ENCODE measurements at places on chromosomes 2 and 18. TPM values are rescaled to one million over a fixed set of nuclear protein-coding genes. Genes with fewer than 3 reads are reported as not detected.

DNA sequence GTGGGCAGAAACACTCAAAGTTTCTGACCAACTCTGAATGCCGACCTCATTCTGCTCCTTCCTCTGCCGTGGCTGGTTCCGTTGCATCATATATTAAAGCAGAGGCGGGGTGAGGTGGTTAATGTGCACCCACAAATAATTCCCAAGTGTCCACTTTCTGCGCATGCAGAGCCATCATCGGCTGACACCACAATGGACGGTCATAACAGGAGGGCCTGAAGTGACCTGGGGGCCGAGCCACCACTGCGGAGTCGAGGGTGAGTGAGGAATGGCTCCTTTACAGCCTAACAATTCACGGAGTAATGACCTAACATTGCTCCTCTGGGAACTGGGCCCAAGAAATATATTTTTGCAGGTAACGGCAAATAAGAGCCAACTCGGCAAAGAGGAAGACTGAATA lies 32.9 kb upstream of the GLI2 start:
- no peak for DNase-seq
- no peak overlapping the region for H3K4me3 ChIP-seq
- H3K36me3 ChIP-seq, result no peaks in the 10 kb centered on the region
- no peaks in the 10 kb centered on the region for H3K4me1 ChIP-seq

- no peaks in the 10 kb centered on the region for H3K27me3 ChIP-seq
- H3K27ac ChIP-seq, result no peak overlapping the region
- H3K36me3 ChIP-seq, result peaks cover 3% of the 10 kb centered on the region
- peak overlapping the region; percentile 66 for H3K4me3 ChIP-seq
- no peak for DNase-seq
These were observed 435 bp downstream of the ADCY3 start for GRCh38 chr2:24919506-24920097.

DNA sequence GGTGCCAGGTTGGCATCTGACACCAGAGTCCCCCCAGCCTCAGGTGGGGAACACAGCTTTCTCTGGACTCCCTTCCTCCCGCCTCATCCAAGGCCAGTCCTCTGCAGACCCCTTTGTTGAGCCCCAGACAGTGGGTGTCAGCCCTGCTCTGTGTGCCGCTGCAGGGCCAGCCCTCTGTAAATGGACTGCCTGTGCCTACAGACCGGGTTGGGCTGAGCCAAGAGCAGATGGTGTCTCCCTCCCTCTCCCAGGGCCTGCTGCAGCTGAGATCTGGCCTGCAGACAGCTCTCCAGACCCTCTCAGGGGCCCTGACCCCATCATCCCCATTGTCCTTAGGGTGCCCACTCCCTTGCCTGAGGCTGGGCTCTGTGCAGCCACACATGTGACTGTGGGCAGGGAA lies 160.8 kb downstream of the KLHL29 start:
- no peaks in the 10 kb centered on the region for H3K36me3 ChIP-seq
- H3K4me1 ChIP-seq, result no peaks in the 10 kb centered on the region
- peaks cover 24% of the 10 kb centered on the region for H3K27me3 ChIP-seq
- DNase-seq, result no peak
- no peak overlapping the region for H3K27ac ChIP-seq

Gene MC2R
- 0.05 TPM for total RNA-seq

GRCh38 chr2:14756981-14757657 lies 124.6 kb downstream of the LRATD1 start:
- H3K27ac ChIP-seq, result no peak overlapping the region
- DNase-seq, result no peak
- no peak overlapping the region for H3K4me3 ChIP-seq
- H3K4me1 ChIP-seq, result no peaks in the 10 kb centered on the region

GRCh38 chr2:168137510-168138180 lies 109.8 kb downstream of the STK39 start:
- no peak overlapping the region for H3K27ac ChIP-seq
- no peaks in the 10 kb centered on the region for H3K27me3 ChIP-seq
- H3K4me3 ChIP-seq, result no peak overlapping the region
- no peak for DNase-seq
- H3K4me1 ChIP-seq, result no peaks in the 10 kb centered on the region

Measured in thymus (tissue), 14 donors.